T follicular helper cell (primary cell): ENCODE measurements at places on chromosomes 16 and 17.
A peak's percentile ranks its signal among the peaks of the same experiment; 100 is the strongest.

DNA sequence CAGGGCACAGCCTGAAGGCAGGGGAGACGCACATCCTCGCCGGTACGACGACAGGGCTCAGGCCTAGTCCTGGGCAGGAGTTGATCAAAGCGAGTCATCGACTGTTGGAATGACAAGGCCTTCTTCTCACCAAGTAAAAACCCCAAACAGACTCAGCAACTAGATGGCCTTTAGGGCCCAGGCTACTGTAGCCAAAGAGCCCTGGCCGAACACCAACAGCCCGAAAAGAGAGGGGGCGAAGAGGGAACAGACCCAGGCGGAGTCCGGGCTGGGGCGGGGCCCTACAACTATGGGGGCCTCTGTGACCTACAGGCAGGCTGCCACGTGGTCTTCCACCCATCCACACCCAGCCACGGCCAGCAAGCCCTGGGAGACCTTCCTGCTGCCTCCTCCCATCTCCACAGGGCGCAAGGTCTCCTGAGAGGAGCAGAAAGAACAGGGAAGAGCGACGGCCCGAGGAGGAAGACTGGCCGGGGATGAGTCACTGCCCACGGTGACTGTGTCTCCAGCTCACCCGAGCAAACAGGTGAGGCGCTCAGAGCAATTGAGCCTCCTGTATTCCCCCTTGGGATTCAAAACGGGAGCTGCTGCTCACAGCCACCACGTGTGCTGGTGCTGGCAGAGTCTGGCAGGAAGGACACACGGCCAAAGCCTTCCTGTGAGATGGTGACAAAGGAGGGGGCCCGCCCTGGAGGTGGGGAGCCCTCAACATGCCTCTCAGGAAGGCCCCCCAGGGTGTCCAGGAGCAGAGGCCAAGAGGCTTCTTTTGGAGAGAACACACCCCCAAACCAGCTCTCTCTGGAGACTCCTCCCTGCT, 17.7 kb downstream of the SLC16A3 start:
- DNase-seq: no peak

GRCh38 chr17:79612468-79613194, 1.8 kb upstream of the RBFOX3 start:
- peak; percentile 2 for DNase-seq

GRCh38 chr16:69003500-69003899, 102.0 kb upstream of the HAS3 start:
- DNase-seq: no peak

- no peak for DNase-seq
Measured at GRCh38 chr16:1088295-1089170, 7.5 kb downstream of the C1QTNF8 start.
